SK-N-SH (cell line): ENCODE measurements at places on chromosomes 4 and X. TPM values are rescaled to one million over a fixed set of nuclear protein-coding genes. Genes with fewer than 3 reads are reported as not detected.

The CXorf66 gene
- not detected in 2 replicates for polyA plus RNA-seq

The WDR17 gene
- 0.72 and 1.1 TPM in 2 replicates for polyA plus RNA-seq

The JADE3 gene
- polyA plus RNA-seq = 3.0 and 4.3 TPM in 2 replicates

The RHOXF1 gene
- polyA plus RNA-seq = 0.07 TPM in 1 of 2 replicates, not detected in the other

The NPY5R gene
- not detected in 2 replicates for polyA plus RNA-seq

The FGB gene
- not detected in 2 replicates for polyA plus RNA-seq

The GUCY1A1 gene
- 0.03 and 0.18 TPM in 2 replicates for polyA plus RNA-seq

The ENPEP gene
- polyA plus RNA-seq = 0.15 and 0.16 TPM in 2 replicates

The PAGE5 gene
- polyA plus RNA-seq = 5.1 and 7.1 TPM in 2 replicates

The PPEF2 gene
- not detected in 2 replicates for polyA plus RNA-seq

The NDST4 gene
- not detected in 2 replicates for polyA plus RNA-seq

The NDP gene
- 0.13 and 0.16 TPM in 2 replicates for polyA plus RNA-seq

The SPP1 gene
- polyA plus RNA-seq = 0.82 and 1.3 TPM in 2 replicates

The STARD8 gene
- 2.6 TPM in 2 replicates for polyA plus RNA-seq
